Fibroblast of skin of back (primary cell): ENCODE measurements at places on chromosomes 1 and 21.

- DNase-seq: no peak
These were observed 13.3 kb downstream of the LRP8 start for GRCh38 chr1:53314606-53315005.

- peak; percentile 38 for DNase-seq
These were observed 909 bp upstream of the PAXBP1 start for GRCh38 chr21:32772281-32773047.

DNA sequence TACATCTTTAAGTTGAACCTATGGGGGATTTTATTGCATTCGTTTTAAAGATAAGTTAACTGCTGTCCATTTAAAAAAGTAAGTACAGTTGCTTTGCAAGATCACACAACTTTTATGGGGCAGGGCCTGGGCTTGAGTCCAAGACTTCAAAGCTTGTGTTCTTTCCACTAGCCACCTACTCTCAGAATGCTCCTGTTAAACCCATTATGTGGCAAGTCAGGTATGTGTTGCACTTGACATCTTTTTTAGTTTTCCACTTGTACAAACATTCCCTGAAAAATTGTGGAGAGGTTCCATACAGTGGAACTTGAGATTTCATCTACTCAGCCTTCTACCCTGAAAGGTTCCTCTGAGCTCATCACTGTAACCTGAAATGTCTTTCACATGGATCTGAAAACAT is 235.5 kb upstream of the SGIP1 start:
- no peak for DNase-seq

GRCh38 chr1:157142201-157142600 is 4.0 kb upstream of the ETV3 start:
- no peak for DNase-seq

- DNase-seq: no peak
These were observed 102.8 kb upstream of the SERTAD4 start for GRCh38 chr1:210129759-210130158.

DNA sequence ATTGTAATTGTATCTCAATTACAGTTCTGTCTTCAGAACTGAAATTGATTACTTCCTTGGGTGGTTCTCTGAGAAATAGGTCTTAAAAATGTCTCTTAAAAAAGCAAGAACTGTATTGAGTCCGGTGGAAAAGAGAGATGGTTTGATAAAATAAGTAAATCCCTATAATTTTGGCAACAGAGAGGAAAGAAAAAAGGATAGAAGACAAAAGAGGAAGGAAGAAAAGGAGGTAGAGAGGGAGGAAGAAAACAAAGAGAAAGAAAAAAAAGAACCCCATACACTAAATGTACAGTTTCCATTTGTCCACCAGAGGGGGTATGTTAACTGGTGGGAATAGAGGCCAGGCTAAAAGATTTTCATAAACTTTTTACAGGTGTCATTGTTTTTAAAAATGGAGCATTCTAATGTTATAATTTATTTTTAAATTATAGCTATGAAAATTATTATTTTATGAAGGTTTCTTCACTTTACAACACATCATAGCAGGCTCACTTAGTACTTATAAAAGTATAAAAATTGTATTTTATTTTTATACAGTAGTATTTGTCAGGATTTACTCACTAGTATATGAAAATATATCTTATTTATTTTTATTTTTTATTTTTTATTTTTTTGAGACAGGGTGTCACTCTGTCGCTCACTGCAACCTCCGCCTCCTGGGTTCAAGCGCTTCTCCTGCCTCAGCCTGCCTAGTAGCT is 2.1 kb upstream of the UBE2T start:
- DNase-seq: peak; percentile 63

DNA sequence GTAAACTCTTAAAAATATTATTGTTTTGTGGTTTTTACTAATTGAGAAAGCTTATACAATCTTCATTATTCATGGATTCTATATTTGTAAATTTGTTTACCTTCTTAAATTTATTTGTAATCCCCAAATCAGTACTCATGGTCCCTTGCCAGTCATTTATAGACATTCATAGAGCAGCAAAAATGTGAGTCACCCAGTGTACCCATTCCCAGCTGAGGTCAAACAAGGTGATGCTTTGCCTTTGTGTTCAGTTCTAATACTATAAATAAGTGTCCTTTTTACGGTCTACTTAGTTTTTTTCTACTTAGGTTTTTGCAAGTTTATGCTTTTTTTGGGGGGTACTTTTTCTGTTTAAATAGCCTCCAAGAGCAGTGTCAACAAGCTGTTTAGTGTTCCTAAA is 36.1 kb downstream of the SORT1 start:
- DNase-seq: peak; percentile 50

DNA sequence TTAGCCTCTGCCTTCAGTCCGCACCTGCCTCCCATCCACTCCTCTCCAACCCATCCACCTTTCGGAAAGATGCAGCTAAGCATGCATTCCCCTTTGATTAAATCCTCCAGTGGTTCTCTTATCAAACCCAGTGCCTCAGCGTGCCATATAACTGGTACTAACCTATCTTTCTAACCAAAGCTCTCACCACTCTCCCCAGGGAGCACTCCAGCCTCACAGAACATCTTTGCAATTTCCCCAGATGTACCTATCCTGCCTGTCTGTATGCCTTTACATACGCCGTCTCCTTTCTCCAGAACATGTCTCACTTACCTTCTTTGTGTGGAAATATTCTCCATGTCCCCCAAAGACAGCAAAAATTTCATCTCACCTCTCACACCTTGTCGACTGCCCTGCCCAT is 80.0 kb downstream of the SLC25A24 start:
- no peak for DNase-seq

DNA sequence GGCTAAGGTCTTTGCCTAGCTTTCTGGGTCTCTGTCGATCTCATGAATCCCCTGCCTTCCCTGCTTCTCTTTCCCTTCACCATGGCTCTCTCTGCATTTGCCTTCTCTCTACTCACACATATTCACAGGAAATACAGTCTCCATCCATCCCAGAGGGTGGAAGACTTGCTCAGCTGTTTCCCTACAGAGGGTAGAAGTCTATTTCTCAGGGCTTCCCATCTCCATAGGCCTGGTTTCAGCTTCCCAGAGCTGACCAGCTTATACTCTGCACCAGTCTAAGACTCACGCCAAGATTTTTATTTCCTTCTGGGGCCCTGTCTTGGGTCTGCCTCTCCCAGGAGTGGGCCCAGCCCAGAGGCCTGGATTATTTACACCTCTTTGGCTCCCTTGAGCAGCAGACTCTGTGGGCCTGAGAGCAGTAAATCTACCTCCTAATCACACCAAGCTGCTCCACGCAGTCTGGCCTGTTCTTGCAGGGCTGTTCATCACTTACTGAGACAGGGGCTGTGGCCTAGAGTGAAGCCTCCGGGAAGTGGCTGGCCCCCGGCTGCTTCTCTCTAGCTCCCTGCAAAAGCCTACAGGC is 102.5 kb downstream of the PLXNA2 start:
- DNase-seq: no peak

DNA sequence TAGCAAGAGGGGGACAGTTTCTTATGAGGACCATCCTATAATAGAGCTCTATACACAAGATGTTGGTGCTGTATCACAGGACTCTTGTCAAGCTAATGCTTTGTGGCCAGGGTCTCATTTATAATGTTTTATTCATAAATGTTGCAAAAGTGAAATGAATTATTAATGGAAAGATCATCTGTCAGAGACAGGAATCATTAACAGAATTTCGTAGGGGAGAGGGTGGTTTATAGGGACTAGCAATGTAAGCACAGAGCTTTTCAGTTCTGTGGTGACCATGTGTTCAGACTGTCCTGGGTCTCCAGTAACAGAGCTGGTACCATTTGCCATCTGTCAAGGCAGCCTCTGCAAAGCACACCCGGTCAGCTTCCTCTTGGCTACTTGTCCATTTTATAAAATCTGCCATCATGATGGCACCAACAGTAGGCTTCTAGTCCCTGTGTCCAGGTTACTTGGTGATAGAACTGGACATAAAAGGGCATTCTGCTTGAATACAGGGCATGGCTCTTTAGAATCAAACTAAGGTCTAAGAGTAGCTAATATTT is 36.2 kb downstream of the LPAR3 start:
- no peak for DNase-seq

- DNase-seq: no peak
These were observed 562.8 kb downstream of the KIF26B start for GRCh38 chr1:245717611-245718010.

GRCh38 chr1:56448529-56449300 is 130.6 kb downstream of the PLPP3 start:
- no peak for DNase-seq

- no peak for DNase-seq
These were observed 42.2 kb upstream of the KANK4 start for GRCh38 chr1:62361431-62361830.

GRCh38 chr21:25583370-25584130 is 23.7 kb downstream of the MRPL39 start:
- DNase-seq: no peak

GRCh38 chr1:56268519-56269140 is 310.7 kb downstream of the PLPP3 start:
- DNase-seq: no peak

- peak; percentile 53 for DNase-seq
These were observed at the start of gene AMIGO1 for GRCh38 chr1:109509176-109510134. TSS of gene AMIGO1 (minus strand) at chr1:109509727. CDS start at chr1:109508912, 815 bp downstream.

- peak; percentile 28 for DNase-seq
These were observed 714.9 kb upstream of the CXADR start for GRCh38 chr21:16797966-16798365.

DNA sequence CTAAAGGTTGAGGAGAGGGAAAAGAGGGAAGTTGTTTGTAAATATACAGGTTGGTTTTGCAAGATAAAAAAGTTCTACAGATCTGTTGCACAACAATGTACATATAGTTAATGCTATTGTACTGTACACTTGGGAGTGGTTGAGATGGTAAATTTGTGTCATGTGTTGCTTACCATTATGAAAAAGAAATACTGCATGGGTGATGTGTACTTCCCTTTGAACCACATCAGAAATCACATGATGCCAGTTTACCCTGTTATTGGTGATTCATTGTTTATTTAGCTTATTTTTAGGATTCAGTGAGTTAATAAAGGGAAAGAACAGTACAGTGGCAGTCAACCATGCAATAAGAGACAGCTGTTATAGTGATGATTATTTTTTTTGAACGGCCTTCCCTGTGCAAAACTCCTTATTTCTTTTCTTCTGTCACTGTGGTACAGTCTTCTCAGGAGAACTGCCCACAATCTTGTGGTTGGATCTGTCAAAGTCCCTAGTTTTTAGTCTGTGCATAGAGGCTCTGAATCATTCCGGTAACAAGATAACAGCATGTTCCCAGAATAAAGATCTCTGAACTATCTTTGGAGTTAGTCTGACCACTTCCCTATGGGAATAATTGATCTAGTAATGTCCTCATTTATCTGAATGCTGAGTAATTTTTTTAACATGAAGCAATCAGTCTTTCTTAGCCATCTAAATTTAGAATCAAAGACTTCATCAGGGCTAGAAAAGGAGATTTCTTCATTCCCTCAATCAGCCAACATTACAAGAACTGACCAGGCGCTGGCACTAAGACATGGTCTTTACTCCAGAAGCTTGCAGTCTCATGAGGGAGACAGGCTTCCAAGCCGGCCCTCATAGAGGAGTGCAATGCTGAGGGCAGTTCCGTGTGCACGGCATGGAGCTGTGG is 84.2 kb downstream of the SH3GLB1 start:
- peak; percentile 85 for DNase-seq

GRCh38 chr1:29396438-29397255 is 160.3 kb downstream of the PTPRU start:
- no peak for DNase-seq

DNA sequence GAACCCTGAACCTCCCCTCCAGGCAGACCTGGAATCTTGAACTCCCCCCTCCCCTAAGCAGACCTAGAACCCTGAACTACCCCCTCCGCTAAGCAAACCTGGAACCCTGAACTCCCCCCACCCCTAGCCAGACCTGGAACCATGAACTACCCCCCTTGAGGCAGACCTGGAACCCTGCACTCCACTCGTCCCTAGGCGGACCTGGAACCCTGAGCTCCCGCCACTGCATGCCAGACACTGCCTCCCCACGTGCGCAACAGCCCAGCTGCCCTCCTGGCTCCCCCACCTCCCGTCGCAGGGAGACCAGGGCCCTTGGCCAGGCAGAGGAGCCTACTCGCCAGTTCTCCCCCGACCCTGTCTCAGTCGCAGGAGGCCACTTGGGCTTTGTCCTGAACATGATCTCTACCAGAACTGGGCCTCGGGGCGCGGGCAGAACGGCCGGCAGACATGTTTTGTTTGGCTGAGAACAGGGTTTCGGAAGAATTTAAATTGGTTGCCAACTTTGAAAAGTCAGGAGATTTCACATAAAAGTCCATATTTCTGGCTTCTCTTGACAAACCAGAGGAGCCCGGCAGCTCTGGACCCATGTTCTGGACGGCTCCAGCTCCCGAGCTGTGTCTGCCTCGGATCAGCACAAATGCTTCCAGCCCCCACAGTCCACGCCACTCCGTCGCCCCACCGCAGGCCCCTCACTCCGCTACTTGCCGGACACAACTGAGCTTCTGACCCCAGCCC is 9.2 kb upstream of the PLEKHG5 start:
- no peak for DNase-seq

- no peak for DNase-seq
These were observed 35.7 kb upstream of the SYT6 start for GRCh38 chr1:114189398-114189797.

- DNase-seq: no peak
These were observed 1530.9 kb upstream of the TPTE start for GRCh38 chr21:8990326-8991087.

DNA sequence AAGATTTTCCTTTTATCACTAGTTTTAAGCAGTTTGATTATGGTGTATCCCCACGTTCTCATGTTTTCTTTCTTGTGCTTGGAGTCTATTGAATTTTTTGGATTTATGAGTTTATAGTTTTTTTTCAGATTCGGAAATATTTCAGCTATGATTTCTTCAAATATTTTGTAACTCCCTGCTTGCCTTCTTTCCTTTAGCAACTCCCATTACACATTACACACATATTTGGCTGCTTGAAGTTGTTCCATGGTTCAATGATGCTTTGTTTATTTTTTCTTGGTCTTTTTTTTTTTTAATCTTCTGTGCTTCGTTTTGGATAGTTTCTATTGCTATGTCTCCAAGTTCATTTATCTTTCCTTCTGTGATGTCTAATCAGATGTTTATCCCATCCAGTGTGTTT is 48.5 kb upstream of the WARS2 start:
- peak; percentile 39 for DNase-seq

DNA sequence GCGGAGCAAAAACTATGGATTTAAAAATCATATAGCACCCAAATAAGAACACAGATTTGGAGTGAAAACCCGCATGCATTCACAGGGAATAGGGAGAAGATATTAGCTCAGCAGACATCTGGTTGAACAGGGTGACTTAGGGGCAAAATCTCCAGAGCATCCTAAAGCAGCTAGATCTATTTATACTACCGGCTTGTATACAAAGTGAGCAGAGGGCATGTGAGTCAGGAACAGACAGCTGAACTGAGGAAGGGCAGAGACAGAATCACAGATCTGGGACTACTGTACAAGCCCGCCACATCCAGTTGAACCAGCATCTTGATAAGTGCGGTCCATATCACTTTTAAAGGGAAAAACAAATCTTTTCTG is 35.2 kb upstream of the EXOSC10 start:
- no peak for DNase-seq

DNA sequence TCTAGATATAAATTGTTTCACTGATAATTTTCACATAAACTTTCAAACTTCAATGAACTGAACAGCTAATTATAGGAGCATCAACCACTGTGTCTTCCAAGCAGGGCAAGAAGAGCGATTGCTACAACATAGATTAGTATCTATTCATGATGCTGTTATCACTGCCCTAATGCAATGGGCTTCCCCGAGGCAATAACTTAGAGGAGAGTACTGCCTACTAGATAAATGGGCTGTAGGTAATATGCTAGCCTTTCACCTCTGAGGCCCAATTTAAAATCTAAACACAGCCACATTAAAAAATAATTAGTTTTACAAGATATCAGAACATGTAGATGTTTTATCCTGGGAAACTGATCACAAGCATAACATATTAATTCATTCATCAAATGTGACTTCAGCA is 318.0 kb downstream of the VAV3 start:
- DNase-seq: no peak
